B cell (primary cell): ENCODE measurements at places on chromosomes 7 and 10. TPM values are rescaled to one million over a fixed set of nuclear protein-coding genes. Genes with fewer than 3 reads are reported as not detected.

Gene OR2A1
- total RNA-seq, result not detected in 2 replicates

Gene AFAP1L2
- 3.8 and 4.9 TPM in 2 replicates for total RNA-seq

Gene MACC1
- total RNA-seq, result 4.9 and 6.2 TPM in 2 replicates

Gene PAX4
- not detected in 2 replicates for total RNA-seq

Gene INMT
- 0.15 TPM in 1 of 2 replicates, not detected in the other for total RNA-seq
